ENCODE measurements at places on chromosomes 12 and 14.

DNA sequence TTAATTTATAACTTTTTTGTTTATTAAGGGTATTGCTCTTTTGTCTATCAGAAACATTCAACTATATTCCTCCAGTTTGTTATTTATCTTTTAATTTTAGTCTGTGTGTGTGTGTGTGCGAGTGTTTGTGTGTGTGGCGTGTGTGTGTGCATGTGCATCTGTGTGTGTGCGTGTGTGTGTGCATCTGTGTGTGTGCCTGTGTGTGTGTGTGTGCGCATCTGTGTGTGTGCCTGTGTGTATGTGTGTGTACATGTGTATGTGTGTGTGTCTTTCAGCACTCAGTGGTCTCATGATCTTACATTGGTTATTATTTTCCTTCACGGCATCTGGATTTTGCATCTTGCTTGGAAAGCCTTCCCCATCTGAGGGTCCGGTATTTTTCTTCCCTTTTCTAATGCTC is 281.1 kb upstream of the RTL1 start:
- no peak for DNase-seq

GRCh38 chr12:116484807-116485206 is 74.4 kb upstream of the MAP1LC3B2 start:
- no peak for DNase-seq

GRCh38 chr14:92412912-92413311 is 89.9 kb downstream of the SLC24A4 start:
- no peak for DNase-seq

- DNase-seq = no peak
Observed at GRCh38 chr14:104877066-104877805, 12.2 kb downstream of the CEP170B start.

- peak; percentile 76 for DNase-seq
Observed at GRCh38 chr12:67698672-67699581, 50.4 kb downstream of the DYRK2 start.

- no peak for DNase-seq
Observed at GRCh38 chr14:48023881-48024280, 348.5 kb upstream of the MDGA2 start.

GRCh38 chr14:78308079-78308478 is 137.9 kb downstream of the NRXN3 start:
- no peak for DNase-seq

GRCh38 chr12:100675432-100675831 is 101.9 kb downstream of the GAS2L3 start:
- no peak for DNase-seq

DNA sequence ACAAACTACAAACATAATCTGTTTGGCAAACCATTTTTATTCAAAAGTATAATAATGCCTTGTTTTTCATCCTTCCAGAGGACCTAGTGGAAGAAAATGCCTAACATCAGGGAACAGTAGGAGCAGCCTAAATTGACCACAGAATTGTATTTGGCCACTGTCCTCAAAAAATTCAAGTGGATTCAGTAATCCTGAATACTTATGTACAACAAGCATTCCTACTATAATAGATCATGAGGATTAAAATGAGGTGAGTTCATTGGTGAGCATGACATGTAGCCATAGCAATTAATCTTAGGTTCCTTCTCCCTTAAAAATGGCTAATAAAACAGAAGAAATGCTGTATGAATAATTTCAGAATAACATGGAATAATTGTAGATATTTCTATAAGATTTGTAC is 209.3 kb downstream of the DAD1 start:
- no peak for DNase-seq

- DNase-seq = peak; percentile 27
Observed at GRCh38 chr12:121145221-121145620, 12.5 kb downstream of the P2RX7 start.

DNA sequence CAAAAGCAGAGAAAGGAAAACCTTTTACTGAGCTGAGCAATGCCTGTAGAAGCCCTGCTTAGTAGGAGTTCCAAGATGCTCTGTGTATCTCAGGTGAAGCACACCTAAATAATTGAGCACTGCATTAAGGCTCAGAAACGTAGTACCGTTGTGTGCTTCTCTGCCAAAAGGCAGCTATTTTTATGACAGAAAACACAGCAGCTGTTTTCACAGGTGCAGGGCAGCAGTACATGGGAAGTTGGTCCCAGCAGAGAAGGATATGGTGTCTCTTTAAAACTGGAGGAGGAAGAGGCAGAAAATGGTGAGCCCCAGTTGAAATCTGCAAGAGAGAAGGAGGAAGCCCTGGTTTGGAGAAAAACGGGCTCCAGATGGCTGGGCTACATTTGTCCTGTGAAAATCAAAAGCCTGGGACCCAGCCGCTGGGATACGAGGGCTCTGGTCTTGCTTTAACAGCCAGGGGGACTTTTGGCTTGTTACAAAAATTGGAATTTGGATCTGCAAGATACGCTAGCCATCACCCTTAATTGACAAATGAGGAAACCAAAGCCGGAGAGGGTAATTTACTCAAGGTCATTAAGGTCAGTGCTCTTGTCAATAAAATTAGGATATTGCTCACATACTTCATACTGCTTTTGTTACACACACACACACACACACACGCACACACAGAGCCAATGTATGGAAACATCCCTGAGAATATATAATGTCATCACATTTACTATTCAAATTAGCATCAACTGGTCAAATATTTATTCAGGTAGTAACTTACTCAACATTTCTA is 27.3 kb downstream of the SPRING1 start:
- DNase-seq = no peak

GRCh38 chr12:64098709-64099354 is 123.3 kb downstream of the KICS2 start:
- DNase-seq = no peak

DNA sequence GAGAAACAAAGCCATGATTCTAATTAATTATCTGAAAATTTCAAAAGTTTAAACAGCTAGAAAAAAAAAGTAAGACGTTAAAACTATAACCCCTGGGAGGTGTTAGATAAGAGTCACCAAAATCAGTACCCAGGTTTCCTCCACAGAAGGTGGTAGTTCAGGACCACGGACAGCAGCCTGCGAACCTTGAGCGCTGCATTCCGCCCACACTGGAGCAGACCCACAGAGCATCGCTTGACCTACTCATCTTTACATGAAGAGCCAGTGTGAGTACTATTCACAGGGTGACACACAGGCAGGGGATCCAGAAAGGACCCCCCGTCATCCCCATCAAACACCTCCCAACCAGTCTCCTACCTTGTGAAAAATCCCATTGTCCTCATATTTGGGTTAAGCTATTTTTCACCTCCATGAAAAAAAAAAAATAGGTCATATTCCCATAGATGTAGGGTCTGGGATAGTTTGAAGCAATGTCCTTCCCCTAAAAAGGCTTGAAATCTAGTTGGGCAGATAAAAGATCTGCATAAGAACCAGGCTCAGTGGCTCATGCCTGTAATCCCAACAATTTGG is 8.8 kb upstream of the CHGA start:
- DNase-seq = peak; percentile 33

DNA sequence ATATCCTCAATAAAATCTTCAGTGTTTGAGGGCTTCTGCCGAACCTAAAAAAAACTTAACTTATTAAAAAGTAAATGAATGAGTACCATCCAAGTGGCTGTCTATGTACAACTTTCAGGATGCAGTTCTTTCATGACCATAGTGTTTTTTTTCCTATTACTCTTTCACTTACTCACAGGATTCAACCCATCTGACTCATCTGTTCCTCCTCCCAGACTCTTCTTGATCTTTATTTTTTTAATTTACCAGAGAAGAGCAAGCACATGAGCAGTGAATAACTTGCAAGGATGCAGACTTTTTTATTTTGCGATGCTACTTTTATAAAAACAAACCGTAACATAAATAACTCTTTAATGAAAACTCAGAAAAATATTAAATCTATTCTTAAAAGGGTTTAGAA is 24.5 kb downstream of the RECQL start:
- no peak for DNase-seq

- DNase-seq = no peak
Observed at GRCh38 chr14:95270203-95270602, 49.5 kb downstream of the CLMN start.

GRCh38 chr12:53231921-53232645 is at the start of gene RARG:
TSS of gene RARG (minus strand) at chr12:53232209. CDS start at chr12:53227545, 4,664 bp downstream.
- peak; percentile 63 for DNase-seq

DNA sequence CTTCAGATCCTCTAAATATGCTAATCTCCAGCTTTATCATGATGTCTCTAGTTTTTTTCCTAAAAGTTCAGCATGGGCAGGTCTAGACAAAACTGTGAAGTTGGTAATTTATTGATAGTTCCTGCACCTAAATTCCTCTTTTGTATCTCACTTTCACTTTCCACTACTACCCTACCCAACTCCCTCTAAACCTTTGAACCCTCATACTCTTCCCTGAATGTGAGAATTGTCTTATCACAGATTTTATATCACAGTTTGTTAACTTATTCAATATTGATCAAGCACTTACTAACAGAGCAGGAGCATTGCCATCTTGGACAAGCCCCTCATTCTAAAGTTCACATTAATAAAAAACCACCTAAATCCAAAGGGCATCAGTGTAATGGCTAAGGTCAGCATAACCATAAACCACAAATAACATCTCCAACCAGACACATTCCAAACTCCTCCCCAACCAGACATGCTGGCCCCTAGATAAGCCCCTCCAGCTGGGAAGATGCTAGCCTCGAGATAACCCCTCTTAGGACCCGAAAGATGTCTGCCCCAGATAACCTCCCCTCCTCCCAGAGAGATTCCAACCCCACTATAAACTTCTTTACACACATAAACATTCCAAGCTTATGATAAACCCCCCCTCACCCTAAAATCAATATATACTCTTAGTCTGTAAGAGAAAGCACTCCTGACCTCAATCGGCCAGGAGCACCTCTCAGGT is 78.7 kb downstream of the FSCB start:
- no peak for DNase-seq

DNA sequence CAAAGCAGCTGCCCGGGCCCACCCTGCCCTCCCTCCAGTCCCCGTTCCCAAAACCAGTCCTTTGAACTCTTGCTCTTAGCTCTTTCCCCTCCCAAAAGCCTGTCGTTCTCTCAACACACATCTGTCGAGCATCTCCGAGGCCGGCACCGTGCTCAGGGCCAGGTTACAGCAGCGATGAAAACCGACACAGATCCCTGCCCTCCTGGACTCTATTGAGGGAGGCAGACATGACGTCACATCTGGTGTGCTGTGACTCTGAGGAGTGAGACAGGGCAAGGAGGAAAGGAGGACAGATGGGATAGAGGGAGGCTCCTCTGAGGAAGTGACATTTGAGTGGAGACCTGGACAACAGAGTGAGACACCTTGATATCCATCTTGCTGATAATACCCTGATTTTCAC is 34.6 kb upstream of the PWP1 start:
- DNase-seq = no peak

DNA sequence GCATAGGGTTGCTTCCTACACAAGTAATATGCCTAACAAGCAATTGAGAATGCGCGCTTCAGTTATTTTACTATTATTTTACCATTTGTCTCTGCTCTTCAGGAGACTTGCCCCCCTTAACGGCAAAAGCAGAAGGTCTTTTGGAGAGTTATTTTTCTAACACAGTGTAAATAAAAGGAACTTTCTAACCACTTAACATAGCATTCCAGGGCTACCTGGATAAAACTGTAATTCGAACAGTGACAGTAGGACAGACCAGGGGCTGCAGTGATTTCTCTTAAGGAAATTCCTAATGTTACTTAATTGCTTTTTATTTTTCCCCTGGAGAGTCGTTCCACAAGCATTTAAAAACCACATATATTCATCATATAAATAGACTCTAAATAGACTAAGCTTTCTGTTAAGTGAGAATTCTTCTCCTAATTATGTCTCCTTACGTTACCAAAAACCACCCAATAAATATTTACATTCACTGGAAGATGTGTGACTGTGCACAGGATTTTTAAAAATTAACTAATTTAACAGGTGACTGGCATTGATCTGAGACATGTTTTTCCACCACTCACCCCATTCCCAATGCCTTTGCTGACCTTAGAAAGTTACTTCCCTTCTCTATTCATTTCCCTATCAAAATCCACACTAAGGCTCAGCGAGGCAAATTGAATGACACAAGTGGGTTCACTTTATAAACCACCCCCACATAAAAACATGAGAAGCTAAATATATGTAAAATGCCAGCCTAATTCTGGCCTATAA is 72.4 kb downstream of the RNF34 start:
- DNase-seq = no peak

DNA sequence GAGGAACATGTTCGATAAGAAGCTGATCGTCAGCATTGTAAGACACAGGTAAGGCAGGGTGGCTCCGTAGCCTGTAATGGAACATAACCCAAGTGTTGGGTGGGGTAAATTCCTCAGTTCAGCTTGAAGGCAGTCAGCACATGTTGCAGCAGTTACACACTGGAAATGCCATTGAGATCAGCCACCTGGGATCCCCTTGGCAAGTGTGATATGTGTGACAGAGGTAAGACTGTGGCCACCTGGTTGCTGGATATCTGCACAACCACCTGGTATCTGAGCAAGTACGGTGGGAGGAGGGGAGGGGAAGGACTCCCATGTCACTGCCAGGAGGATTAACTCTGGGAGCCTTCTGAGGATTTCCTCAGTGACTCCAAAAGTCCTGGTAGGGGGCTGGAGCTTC is 158.0 kb upstream of the CAND1 start:
- DNase-seq = no peak

DNA sequence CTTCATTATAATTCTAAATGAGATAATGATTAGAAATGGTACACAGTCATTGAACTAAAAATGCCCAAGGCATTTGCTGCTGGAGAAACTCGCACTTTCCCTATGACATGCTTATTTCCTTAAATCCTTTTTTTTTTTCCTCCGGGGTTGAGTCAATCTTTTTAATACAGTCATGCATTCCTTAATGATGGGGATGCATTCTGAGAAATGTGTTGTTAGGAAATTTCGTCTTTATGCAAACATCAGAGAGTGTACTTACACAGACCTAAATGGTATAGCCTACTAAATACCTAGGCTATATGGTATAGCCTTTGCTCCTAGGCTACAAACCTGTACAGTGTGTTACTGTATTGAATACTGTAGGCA is 29.8 kb upstream of the DACT1 start:
- DNase-seq = no peak

- DNase-seq = no peak
Observed at GRCh38 chr12:65306366-65307168, 28.1 kb downstream of the MSRB3 start.

GRCh38 chr14:83624541-83624940 is 1905.4 kb upstream of the FLRT2 start:
- DNase-seq = no peak

- no peak for DNase-seq
Observed at GRCh38 chr14:22232486-22232885, 356.5 kb downstream of the DAD1 start.

DNA sequence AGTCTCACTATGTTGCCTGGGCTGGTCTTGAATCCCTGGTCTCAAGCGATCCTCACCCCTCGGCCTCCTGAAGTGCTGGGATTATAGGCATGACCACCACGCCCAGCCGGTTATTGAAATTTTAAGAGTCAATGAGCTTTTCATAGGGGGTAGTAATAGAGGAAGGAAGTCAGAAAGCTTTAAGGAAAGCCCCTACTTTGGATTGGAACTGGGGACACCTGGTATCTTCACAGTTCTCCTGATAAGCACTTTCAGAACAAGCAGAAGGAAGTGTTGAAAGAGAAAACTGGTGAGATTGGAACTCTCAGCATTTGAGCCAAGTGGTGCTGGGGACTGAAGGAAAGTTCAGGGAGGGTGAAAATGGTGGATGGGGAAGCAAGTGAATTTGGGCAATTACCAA is 5.1 kb downstream of the SLC4A8 start:
- no peak for DNase-seq

GRCh38 chr14:49853572-49854375 is 1.2 kb upstream of the NEMF start:
- DNase-seq = peak; percentile 70
